ENCODE measurements at places on chromosomes 3 and 15.
A peak's percentile ranks its signal among the peaks of the same experiment; 100 is the strongest.

DNA sequence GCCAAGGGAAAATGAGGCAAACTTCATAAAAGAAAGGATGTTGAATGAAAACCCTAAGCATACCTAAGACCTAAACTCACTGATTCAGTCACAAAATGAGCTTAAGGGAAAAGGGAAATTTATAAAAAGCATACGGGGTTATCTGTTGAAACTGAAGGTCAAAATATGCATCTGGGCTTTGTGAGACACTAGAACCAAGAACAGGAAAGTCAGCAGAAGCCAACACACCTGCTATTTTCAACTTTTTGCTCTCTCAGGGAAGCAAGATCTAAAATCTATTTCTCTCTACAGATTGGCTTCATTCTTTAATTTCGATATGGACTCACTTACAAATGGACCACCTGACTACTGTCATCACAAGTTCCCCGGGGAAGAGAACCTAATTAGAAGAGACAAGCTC, 338.6 kb upstream of the NECTIN3 start:
- no peak for DNase-seq

GRCh38 chr3:62605413-62606068, 232.2 kb upstream of the FEZF2 start:
- DNase-seq, result no peak

- DNase-seq, result no peak
Measured at GRCh38 chr3:188077160-188077799, 76.7 kb upstream of the LPP start.

DNA sequence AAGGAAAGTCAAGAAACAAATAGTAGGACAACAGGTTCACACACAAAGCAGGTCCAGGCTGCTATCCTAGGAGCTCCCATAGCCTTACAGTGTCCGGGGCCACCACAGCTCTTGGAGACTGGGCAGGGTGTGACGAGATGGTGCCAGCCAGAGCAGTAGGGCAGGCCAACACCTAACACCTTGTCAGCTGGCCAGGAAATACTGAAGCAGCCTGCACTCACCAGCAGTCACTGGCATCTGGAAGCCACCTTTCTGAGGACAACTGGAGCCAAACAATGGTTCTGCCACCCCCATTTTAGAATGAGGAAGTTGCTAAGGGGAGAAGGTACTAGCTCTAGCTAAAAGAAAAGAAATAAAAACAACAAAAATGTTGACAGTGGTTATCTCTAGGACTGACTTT, 47.2 kb downstream of the CCDC12 start:
- no peak for DNase-seq

DNA sequence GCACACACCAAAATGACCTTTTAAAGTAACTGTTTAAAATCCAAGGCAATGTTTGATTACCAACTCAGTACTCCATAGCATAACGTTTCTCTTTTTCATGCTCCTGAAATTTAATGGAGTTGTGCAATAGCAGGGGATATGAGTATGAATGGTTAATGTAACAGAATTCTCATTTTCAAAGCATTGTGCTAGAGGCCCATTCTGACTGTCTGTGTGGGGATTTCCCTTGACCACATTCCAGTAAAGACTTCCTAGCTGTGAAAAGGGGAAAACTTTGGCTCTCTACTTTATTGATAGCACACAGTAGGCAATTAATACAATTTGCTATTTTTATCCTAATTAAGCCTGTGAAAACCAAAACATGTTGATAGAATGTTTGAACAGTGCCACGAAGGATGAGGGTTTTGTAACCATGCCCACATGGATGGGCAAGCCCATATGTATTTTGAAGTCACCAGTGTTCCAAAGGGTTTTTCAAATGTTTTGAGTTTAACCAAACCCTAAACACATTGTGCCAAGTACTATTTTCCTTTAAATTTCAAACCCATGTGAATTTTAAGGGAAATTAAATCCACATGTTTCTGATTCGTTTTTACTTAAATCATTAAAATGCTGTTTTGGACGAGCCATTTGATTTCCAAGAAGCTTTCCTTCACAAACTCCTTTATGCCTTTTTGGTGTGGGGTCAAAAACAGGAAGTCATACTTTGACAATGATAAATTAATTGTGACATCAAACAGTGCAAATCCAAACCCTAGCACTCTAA, 261.2 kb downstream of the SHOX2 start:
- peak; percentile 3 for DNase-seq

DNA sequence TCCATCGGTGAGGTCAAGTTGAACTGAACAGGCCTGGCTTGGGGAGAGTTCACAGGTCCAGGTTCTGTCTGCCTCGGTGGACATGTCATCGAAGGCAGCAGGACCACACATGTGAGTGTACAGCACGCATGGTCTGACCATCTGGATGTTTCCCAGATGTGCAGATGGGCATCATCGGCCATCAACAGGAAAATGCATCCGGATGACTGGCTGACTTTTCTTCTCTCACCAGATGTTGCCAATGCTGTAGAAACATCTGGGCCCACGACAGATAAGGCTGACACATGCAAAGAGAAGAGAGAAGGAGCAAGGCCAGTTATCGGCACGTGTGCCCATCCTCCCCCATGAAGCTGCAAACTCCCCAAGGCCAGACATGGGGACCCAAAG, 45.1 kb downstream of the NOX5 start:
- DNase-seq, result no peak

GRCh38 chr15:96560246-96560895, 229.9 kb downstream of the NR2F2 start:
- DNase-seq, result no peak

- DNase-seq, result no peak
Measured at GRCh38 chr15:72197460-72198355, at the start of gene GRAMD2A. GRAMD2A (minus strand) TSS chr15:72197787.

DNA sequence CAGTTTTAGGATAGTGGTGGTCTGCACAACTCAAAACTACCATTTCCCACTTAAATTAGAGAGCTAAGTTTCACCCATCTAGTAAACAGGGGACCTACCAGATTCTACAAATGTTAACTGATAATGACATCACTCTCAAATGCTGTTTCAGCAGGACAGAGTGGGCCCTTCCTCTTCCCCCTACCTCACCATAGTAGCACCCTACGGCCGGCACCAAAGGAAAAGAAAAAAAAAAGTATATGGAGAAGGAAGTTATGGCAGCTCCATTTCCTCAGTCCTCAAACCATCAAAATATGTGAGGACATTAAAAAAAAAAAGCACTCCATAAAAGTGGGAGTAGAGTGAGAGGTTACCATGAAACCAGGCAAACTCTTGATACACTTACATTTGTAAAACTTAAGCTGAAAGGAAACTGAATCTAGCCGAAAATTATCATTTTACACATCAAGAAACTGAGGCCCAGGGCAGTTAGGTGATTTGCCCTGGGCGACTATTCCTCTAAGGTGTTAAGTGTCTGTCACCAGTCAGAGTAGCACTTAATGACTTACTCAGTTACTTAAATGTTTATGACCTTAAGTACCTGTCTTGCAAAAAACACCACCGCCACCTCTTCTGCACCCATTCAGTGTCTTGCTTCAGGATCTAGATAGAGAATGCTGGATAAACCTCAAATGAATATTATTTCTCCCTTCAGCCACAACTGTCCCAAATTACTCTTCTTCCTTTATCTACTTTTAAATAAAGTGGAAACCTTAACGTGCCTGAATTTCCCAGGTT, 2.7 kb downstream of the MSL2 start:
- no peak for DNase-seq

DNA sequence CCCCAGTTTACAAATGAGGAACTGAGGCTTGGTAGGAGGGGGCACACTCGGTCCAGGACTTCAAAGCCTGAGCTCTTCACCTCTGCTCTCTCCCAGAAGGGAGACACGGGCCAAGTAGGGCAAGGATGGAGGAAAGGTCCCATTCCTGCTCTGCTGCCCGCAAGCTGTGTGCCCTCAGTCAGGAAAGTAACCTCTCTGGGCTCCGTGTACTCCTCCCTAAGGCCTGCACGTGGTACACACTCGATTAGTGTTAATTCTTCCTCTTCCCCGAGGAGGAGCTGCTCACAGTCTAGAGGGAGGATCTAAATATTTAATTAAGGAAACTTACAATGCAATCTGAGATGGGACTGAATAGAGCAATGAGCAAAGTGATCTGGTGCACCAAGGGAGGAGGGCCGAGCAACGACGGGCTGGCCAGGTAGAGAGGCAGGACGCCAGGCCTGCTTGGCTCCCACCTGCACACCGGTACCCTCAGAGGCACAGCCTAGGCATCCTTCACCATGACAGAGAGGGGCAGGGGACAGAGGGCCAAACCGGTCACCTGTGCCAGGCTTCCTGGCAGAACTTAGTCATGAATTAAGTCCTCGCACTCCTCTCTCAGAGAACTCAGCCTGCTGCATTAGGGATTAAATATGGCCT, 47.2 kb upstream of the IQSEC1 start:
- DNase-seq, result no peak

- no peak for DNase-seq
Measured at GRCh38 chr3:52054661-52055511, 1.5 kb downstream of the DUSP7 start.

DNA sequence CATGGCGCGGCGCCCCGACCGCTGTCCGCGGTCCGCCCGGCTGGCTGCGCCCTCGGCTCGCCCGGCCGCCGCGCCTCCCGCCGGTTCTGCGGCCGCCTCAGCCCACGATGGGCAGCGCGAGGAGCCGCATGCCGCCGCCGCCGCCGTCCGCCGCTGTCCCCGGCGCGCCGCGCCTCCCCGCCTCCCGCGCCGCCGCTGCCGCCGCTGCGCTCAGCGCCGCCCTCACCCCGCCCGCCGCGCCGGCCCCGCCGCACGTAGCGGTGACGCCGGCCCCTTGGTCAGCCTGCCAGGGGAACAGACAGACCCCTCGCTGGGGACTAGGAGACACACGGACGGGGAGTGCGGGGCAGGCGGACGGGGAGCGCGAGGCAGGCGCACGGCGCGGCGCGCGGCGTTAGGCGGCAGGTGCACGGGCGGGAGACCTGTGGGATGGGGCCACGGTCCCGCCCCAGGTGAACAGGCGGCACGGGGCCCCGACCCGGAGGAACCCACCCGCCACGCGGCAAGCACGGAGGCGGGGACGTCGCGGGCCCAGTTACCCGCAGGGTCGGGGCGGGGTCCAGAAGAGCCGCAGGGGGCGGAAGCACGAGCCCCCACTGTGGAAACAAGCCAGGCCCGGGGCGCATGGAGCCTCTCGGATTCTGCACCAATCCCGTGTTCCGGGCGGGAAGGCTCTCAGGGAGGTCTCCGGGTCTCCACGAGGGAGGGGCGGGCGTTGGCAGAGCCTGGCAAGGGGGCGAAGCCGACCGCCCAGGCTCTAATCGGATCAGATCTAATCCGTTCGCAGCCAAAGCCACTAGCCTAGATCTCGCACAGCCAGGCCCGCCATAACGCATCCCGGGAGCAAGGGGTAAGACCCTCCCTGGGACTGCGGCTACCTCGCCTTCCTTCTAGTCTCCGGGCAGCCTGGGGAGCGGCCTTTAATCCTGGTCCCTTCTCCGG, at the start of gene CSPG5:
TSS of gene CSPG5 (minus strand) at position 175 of the 942 bp plus-strand sequence. CDS start at position 3, 172 bp downstream.
- no peak for DNase-seq

- DNase-seq, result no peak
Measured at GRCh38 chr15:31802761-31803160, 227.6 kb upstream of the CHRNA7 start.

- no peak for DNase-seq
Measured at GRCh38 chr15:78325092-78325843, 14.9 kb upstream of the CRABP1 start.

GRCh38 chr15:33908406-33908805, 59.9 kb upstream of the CHRM5 start:
- no peak for DNase-seq

DNA sequence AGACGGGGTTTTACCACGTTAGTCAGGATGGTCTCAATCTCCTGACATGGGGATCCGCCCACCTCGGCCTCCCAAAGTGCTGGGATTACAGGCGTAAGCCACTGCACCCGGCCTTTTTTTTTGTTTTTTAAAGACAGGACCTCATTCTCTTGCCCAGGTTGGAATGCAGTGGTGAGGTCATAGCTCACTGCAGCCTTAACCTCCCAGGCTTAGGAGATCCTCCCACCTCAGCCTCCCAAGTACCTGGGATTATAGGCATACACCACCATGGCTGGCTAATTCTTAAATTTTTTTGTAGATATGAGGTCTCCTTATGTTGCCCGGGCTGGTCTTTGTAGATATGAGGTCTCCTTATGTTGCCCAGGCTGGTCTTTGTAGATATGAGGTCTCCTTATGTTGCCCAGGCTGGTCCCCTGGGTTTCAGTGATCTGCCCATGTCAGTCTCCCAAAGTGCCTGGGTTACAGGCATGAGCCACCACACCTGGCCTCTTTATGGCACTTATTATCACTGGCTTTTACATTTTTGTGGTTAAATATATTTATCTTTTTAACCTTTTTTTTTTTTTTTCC, 82.3 kb upstream of the RNU6-1 start:
- no peak for DNase-seq

GRCh38 chr15:73745073-73745472, 8.1 kb downstream of the INSYN1 start:
- DNase-seq, result no peak

GRCh38 chr15:42175671-42176070, 19.2 kb upstream of the PLA2G4F start:
- no peak for DNase-seq

DNA sequence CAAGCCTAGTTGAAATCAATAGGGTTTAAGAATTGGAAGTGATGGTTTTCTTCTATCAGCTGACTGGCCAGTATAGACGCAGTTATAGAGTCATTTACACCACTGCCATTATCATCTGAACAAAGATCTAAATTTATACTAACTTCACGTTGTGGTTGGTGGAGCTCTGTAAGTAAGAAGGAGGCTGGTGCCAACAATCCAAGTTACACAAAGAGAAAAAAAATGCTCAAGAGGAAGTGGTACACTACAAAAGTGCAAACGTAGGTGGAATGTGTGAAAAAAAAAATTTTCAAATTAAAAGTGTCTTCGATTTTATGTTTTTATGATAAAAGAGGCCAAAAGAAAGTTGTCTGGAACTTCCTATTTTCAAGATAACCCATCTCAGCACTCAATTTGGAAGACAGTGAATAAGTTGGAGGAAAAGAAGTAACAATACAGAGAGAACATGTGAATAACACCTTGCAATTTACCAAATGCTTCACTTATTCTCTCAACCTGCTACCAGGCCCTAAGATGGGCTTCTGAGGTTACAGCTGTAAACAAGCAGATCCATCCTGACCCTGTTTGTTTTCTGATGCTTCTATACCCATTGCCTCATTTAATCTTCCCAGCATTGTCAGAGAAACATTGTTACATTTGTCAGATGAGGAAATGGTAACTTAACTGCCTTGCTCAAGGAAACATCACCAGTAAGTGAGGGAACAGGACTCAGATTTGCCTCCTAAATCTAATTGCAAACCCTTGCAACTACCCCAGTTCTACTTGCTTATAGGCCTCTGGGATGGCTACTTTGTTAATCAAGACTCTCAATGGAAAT, 12.0 kb upstream of the TASOR start:
- no peak for DNase-seq

GRCh38 chr15:62708470-62708869, 334.1 kb upstream of the TPM1 start:
- DNase-seq, result no peak
